BE2C (cell line): ENCODE measurements at places on chromosomes 5 and 9.

GRCh38 chr9:117672369-117672768 is 31.8 kb upstream of the TLR4 start:
- no peak for DNase-seq

GRCh38 chr5:132751971-132752580 is 4.8 kb downstream of the CCNI2 start:
- DNase-seq: no peak

DNA sequence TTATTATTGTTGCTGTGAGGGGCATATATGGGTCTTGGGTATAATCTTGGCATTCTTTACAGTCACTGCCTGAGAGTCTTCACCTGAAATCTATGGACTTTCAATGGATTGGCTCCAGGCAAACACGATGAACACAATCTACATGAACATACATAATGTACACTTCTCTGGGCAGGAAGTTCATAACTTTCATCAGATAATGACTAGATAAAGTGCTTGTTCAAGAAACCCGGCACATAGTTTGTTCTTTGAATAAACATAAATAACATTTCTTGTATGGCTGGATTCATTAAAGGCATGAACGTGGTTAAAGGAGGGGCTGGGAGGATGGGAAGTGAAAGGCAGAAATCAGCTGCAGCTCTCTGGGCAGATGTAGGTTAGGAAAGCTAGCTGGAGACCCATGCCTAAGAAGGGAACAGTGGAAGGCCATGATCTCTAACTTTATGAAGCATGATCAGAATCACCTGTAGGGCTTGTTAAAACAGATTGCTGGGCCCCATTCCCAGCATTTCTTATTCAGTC is 306.9 kb upstream of the EFNA5 start:
- no peak for DNase-seq

- DNase-seq: no peak
Observed at GRCh38 chr5:37751227-37751626, 88.6 kb downstream of the GDNF start.

DNA sequence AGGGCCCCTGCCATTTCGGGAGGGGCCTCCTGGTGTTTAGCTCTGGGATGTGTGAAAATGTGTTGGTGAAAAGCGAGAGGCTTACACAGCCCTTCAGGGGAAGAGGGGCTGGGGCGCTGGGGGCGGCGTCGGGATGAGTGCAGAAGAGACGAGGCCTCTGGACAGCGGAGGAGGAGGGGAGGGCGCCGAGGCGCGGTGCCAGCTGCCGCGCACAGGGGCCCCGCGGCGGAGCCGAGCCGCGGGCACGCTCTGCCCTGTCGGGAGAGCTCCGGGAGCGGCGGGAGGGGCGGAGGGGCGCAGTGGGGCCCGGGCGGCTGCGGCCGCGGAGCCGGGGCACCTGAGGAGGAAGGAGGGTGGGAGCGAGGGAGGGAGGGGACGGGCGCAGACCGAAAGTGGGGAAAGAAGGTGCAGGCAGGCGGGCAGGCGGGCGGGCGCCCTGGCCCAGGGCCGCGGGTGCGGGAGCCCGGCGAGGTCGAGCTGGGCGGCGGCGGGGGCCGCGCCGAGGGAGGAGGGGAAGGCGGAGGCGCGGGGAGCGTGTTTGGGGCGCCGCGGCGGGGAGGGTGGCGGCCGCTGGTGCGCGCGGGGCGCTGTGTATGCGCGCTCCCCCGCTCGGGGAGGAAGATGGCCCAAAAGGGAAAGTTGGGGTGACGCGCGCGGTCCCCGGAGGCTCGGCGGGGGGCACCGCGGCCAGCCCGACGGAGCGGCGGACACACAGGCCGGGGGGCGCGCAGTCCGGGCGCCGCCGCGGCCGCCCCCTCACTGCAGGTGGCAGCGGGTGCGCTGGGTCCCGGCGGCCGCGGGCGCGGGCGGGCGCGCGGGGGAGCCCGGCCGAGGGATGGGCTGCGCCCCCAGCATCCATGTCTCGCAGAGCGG is at the start of gene PDE8B:
Gene PDE8B, plus strand, starts transcription at position 590 of the 873 bp plus-strand sequence. Its CDS starts 246 bp downstream, at position 836.
- peak; percentile 25 for DNase-seq

- DNase-seq: no peak
Observed at GRCh38 chr5:148790545-148791333, 35.7 kb upstream of the ADRB2 start.

DNA sequence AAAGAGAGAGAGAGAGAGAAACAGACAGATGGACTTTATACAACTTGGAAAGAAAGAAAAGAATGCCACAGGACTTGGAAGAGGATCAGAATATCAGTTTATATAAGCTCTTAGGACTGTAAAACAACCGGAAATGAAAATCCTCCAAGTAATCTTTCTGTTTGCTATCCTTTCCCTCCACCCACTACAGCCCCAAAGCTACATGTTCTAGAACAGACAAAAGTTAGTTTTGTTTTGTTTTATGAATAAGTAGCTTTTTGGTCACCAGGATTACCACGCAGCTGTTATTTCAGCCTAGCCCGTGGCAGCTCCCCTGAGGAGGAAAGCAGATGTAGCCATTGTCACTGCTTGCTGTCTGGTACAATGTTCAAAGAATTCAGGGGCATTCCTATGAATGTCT is 66.6 kb downstream of the SH3TC2 start:
- no peak for DNase-seq

DNA sequence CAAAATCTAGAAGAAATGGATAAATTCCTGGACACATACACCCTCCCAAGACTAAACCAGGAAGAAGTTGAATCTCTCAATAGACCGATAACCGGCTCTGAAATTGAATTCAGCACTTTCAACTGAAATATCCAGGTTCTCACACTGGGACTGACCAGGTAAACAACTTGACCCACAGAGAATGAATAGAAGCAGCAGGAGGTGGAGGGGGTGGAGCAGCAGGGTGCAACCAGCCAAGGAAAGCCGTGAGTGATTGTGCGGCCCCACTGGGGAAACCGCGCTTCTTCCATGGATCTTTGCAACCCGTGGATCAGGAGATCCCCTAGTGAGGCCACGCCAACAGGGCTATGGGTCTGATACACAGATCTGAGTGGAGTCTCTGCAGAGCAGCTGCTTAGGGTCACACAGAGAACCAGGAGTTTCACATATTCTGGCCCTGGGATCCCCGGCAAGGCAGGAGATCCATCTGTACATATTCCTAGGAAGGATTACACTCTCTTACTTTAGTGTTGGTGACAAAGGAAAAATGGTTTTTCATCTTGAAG is 181.5 kb downstream of the SLCO4C1 start:
- DNase-seq: no peak

DNA sequence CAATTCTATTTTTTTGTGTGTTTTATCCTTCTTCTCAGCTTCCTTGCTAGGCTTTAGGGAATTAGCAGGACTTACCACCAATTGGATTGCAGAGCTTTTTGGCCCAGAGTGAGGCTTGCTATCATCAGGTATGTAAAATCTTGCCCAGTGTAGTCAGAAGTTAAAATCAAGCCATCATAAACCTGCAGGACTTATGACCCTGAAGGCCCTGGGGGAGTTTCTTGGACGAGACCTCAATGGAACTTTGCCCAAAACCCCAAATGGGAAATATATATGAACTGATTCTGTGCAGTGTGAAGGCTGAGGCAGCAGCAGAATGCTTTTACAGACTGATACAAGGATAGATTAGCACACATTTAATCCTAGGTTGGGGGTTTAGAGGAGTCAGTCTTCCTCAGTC is 287.0 kb downstream of the SH3GL2 start:
- DNase-seq: no peak
